ENCODE measurements at places on chromosomes 1 and 21.

GRCh38 chr1:92446546-92446945 is 40.2 kb downstream of the GFI1 start:
- peak; percentile 52 for ATAC-seq

- no peak for ATAC-seq
Observed at GRCh38 chr1:112540226-112540794, 31.5 kb downstream of the WNT2B start.

- peak; percentile 96 for ATAC-seq
Observed at GRCh38 chr1:159492575-159493323, 43.1 kb downstream of the OR10J5 start.

DNA sequence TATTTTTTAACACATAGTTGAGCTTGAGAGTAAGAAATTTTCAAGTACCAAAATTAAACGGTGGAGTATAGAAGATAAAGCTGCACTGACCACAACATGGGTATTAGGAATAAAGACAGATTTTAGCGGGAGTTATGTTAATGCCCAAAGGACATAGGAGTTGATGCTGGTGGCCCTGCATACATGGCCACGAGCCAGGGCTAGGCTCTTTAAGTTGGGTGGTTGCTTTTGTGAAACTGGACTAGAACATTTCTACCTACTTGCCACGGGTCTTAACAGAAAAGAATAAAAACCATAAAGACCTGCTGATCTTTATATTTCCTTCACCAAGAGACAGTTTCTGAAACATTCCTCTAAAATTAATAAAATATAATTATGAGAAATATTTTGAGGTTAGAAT is 14.9 kb downstream of the EDEM3 start:
- ATAC-seq = no peak

DNA sequence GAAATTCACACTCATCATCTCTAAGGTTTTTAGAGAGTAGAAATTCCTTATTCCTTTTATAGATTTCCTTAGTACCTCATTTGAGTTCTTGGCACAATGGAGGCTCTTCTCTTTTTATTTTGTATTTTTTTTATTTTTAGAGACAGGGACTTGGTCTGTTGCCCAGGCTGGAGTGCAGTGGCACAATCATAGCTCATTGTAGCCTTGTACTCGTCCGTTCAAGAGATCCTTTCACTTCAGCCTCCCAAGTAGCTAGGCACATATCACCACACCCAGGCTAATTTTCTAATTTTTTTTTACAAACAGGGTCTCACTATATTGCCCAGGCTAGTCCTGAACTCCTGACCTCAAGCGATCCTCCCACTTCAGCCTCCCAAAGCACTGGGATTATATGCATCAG is 29.6 kb downstream of the RGL1 start:
- peak; percentile 40 for ATAC-seq

DNA sequence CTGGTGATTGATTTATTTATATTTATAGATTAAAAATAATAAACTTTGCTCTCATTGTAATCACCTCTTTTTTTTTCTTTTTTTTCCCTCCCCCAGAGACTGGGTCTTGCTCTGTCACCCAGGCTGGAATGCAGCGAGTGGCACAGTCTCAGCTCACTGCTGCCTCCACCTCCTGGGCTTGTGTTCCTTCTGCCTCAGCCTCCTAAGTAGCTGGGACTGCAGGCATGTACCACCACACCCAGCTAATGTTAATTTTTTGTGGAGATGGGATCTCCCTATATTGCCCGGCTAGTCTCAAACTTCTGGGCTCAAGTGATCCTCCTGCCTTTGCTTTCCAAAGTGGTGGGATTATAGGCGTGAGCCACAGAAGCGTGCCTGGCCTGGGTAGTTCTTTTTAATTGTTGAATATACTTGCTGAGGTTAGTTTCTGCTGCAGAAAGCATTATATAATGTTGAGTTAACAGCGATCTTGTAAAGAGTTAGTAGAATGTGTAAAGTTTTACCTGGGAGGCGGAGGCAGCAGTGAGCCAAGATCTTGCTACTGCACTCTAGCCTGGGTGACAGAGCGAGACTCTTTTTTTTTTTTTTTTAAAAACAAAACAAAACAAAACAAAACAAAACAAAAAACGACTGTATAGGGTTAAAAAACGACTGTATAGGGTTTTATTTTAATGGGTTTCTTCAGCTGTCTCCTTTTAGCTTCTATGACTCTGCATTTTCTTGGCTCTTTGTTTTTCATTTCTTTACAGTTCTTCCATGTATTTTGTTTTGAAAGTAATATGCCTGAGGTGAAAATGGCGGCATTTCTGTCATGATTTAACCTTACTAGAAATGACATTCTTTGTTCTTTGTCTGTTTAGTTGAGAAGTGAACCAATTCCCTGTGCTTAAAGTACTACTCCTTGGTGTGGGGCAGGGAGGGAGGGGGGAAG is 82.7 kb downstream of the CAMTA1 start:
- ATAC-seq = no peak

- no peak for ATAC-seq
Observed at GRCh38 chr1:188769936-188770335, 1707.7 kb downstream of the BRINP3 start.

GRCh38 chr1:43952731-43953346 is 6.1 kb downstream of the IPO13 start:
- ATAC-seq = no peak

DNA sequence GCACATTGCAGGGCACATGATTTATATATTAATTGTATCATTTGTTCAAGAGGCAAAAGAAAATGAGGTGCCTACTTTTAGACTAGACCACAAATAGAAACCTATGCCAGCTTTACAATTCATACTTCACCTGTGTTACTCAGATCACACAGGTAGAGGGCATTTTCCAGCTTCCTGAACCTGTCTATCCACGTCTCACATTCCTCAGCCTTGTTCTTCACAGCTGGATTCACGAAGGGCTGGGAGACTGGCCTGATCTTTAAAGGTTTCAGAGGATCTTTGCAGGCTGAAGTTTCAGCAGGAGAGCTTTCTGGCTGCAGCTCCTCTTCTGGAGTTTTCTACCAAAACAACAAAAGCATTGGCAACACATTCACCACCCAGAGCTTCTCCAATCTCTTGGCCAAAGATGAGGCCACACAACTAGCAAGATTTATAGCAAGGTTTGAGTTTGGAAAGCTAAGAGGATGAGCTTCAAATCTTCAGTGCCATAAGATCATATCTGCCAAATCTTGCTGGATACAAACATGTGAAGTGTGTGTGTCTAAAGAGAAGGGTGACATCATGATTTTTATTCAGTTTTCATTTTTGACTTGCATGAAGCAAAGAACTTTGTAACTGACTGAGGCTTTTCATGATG is 71.0 kb upstream of the CYP2J2 start:
- no peak for ATAC-seq

DNA sequence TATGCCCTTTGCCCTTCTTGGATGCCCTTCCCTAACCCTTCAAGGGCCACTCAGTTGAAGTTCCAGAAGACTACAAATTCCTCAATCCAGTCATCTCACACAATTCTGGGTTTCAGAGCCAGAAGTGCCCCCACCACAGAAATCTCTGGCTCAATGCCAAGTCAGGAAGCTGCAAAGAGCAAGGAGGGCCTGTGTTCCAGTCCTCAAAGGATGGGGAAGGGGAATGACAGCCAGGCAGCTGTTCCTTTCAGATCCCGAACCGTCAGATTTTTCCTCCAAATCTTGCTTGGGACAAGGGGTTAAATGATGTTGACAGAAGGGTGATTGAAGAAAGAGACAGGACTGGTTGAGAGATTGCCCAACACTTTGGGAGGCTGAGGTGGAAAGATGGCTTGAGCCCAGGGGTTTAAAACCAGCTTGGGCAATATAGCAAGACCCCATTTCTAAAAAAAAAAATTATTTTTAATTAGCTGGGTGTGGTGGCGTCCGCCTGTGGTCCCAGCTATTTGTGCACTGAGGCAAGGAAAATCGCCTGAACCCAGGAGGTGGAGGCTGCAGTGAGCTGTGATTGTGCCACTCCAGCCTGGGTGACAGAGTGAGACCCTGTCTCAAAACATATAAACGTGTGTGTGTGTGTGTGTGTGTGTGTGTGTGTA is 716 bp upstream of the HPDL start:
- peak; percentile 7 for ATAC-seq

- no peak for ATAC-seq
Observed at GRCh38 chr1:145991735-145992412, 4.5 kb downstream of the TXNIP start.
